ENCODE measurements at places on chromosomes 11 and 22.

GRCh38 chr11:129917231-129917630, 21.9 kb upstream of the NFRKB start:
- DNase-seq: peak; percentile 28

- DNase-seq: no peak
Observed at GRCh38 chr11:15988693-15989231, 367.6 kb downstream of the SOX6 start.

GRCh38 chr22:39598017-39598965, 27.7 kb downstream of the CACNA1I start:
- DNase-seq: peak; percentile 49

GRCh38 chr11:111736621-111737443, 29.4 kb downstream of the PPP2R1B start:
- DNase-seq: no peak

- DNase-seq: no peak
Observed at GRCh38 chr11:65862941-65863888, 3.0 kb downstream of the MUS81 start.

GRCh38 chr22:44398856-44399837, 86.4 kb upstream of the SHISAL1 start:
- DNase-seq: no peak

All from AG20443 (cell line).